ENCODE measurements at places on chromosomes 11 and 22.

DNA sequence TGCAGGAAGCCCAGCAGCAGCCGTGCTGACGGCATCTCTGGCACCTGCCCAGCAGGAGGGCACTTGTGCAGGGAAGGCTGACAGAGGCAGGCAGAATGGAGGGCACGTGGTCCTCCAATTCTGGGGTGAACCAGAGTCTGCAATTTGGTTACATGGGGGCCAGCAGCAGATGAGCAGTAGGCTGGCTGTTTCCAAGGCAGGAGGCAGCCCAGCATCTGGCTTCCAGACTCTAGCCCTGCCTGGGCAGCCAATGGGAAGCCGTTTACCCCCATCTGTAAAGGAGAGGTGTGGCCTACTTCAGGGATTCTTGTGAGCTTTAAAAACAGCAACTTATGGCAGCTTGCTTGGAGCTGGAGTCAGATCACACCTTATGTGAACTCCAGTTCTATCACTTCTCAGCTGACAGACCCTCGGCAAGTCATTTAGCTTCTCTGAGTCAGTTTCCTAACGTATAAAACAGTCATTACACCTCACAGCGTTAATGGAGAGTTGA, 27.9 kb upstream of the RASL10A start:
- DNase-seq: no peak

DNA sequence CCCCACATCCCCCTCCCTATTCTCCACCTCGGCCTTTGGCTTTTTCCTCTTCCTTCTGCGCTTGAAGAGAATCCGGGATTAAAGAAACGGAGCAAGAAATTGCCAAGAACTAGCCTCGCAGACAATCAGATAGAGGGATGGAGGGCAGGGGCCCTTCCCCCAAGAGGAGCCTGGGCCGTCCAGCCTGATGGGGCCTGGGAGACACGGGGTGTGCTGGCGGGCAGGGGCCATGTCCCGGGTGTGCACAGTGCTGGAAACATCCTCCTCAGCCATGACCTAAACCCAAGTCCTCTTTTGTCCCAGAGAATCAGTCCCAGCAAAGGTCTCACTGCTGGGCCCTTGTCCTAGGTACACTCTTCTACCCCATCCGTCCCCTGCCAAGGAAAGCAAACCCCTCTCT, 47.7 kb upstream of the LMO1 start:
- no peak for DNase-seq

GRCh38 chr22:47206164-47206563, 443.7 kb downstream of the TBC1D22A start:
- no peak for DNase-seq

- no peak for DNase-seq
Observed at GRCh38 chr11:74299015-74299414, 12.4 kb downstream of the P4HA3 start.
